ENCODE measurements at places on chromosomes 6 and 20. TPM values are rescaled to one million over a fixed set of nuclear protein-coding genes. Genes with fewer than 3 reads are reported as not detected.

DNA sequence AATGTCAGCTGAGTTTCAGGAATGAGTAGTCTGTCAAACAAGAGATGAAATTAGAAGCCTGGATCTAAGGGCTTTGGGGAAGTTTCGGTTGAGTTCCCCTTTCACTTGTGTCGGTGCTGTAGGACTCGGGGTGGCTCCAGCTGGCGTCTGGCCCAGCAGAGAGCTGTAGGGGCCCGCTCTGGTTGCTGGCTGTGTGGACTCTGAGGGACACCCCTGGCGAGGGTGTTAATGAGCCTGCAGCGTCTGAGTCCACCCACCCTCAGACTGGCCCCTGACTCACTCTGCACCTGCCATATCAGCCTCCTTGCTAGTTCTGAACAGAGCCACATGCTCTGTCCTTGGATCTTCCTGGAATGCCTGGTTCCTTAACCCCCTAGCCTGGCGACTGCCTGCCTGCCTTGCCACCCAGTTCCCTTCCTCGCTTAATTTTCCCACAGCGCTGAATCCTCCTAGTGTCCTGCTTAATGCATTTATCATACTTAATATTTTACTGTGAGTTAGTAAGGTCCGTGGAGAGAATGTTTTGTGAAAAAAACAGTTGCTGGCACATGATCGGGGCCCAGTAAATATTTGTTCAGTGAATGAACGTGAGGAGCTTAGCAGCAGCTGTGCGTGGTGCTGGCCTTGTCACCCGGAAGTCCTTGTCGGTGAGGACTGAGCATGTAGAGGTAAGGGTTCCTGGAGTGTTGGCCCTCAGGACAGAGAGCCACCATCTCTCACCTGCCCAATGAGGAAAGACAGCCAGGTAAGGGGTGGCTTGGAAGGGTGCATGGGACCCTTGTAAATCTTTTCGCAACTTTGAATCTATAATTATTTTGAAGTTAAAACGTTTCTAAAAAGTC, 1.6 kb downstream of the DNAJC5 start:
- no peak for DNase-seq

The ULBP1 gene
- 3.9 TPM for total RNA-seq

The DCBLD1 gene
- total RNA-seq: 15.3 TPM

GRCh38 chr6:43468748-43469681, 8.4 kb upstream of the TJAP1 start:
- no peak for DNase-seq

- peak; percentile 37 for DNase-seq
These were observed 658 bp downstream of the RIN2 start for GRCh38 chr20:19758501-19759331.

DNA sequence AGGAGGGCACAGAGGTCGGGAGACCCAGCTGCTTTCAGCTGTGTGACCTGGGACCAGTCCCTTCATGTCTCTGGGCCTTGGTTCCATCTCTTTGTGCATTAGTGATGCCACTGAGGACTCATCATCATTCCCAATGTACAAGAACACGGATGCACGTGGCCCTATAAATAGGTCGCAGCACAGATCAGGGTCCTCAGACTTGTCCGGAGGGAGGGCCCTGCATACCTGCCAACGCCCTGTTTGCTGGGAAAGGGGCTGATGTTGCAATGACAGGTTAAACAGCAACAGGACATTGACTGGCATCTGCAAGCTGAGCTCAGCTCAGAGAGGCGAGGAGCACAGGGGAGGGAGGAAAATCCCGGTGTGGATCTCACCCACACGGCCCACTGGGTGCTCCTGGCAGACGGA, 21.8 kb downstream of the TGM2 start:
- peak; percentile 34 for DNase-seq
